ENCODE measurements at places on chromosomes 7 and 10.

DNA sequence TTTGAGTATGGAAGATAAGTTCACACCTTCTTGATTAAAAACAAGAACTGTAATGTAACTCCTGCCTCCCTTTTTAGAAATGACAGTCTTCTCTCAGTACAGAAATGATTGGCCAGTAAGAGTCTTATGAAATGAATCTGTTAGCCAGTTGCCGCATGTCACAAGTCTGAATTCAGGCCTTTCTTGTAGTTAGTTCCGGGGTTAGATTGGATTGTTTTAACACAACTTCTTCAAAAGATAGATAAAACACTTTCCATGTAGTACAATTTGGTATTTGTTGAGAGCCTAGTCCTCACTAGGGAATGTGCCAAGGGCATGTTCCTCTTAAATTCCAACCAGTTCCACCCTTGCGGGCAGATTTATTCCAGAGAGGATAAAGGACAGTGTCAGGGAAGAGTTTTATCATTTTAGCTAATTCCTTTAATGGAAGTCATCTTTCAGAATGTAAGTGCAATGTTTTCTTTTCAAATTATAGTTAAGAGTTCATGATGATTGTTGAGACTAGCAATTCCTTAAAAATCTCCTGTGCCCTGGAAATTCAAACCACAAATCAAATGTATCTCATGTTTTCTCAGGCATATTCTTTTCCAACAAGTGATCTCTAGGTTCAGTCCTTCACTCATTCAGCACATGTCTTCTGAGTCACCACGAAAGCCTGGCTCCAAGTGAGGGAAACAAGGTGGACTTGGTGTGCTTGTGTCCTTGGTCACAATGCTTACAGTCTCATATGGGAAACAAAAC lies 4.1 kb downstream of the FHIP2A start:
- no peak for DNase-seq

- DNase-seq = no peak
Measured at GRCh38 chr10:10520491-10521385, 496.9 kb upstream of the CELF2 start.

DNA sequence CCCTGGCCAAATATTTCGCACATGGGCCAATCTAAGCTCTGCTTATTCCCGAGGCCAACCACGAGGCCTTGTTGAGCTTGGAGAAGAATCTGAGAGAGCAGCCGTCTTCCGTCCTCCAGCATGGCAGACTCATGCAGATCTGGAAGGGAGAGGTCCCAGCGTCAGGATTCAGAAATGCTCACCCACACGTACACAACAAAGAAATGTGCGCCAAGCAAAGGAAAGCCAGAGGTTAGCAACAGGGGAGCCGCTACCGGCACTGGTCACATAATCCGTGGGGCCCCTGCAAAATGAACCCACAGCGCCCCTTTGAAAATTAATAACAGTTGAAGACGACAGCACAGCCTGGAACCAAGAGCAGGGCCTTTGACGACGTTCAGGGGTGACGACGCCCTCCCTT lies 25.4 kb upstream of the PRKAG2 start:
- DNase-seq = no peak

DNA sequence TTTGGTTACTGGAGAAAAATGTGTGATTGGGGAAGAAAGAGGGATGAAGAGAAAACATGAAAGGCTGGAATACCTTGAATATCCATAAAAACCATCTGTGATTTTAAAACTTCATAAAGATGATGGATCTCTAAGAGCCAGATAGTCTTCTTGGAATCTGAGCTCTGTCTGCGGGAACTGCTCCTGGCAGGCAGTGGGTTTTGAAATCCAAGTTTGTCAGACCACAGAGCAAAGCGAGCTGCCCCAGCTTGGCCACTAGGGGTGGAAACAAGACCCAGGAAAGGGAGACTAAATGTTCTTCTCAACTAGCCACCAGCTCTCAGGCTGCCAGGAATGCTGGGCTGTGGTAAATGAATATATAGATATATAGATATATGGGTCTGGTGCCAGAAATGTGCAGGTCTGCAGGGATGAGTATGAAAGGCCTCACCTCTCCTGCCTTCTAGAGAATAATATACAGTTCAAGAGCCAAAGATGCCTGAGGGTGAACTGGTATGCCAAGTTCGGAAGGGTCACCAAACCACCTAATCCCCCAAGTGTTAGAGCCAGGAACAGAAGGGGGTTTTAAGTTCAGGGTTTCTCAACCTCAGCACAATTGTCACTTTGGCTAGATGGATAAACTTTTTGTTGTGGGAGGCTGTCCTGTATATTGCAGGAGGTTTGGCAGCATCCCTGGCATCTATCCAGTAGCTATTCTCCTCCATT lies 208.8 kb downstream of the KCNMA1 start:
- DNase-seq = no peak

DNA sequence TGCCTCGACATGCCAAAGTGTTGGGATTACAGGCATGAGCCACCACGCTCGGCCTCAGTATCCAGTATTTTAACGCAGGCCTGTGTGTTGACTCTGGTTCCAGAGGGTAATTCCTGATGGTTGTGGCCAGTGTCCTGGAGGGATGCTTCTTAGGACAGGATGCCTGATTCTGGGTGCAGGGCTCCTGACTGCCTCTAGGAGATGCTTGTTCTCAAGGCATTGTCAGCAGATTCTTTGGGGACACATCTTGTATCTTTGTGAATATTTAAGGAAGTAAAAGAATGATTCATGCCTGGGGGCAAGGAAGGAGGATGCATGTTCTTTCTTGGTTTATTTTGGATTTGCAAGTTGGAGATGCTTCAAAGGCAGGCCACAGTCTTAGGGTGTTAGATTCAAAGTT lies 2.2 kb downstream of the ZDHHC4 start:
- DNase-seq = no peak

DNA sequence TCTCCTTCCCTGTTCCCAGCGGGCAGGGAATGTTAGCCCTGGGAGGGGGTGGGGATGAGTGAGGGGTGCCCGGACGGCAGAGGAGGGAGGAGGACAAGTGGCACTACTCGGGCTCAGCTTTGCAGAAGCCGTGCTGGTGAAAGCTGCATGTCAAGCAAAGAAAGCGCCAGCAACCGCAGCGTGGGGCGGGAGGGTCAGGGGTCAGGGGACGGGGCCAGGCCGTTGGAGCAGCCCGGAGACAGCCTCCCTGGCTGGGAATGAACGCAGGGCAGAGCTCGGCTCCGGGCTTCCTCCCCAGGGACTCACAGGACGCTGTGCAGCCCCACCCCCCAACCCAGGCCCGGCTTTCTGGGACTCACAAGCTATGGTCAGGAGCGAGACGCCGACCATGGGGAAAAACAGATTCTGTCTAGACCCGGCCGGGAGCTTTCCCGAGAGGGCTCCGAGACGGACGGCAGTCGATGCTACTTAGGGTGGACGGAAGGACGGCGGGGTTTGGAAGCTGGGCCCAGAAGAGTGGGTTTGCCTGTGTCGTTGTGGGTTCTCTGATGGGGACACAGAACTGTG lies 113.4 kb downstream of the VIPR2 start:
- DNase-seq = no peak

DNA sequence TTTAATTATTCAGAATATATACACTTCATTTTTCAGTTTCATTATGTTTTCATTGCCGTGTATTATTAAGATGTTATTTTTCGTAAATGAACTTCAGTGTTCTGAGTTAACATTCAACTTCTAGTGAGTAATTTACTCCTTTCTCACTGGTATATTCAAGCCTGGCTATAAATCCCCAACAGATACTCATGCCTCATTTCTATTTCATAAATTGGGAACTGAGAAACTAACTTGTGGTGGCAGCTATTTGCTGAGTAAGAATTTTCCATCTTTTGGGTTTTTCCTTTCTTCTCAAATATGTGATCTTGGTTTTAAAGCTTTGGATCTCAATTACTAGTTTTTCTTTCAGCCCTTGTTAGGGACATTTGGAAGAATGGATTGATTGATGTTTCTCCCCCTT lies 281.1 kb downstream of the CDK14 start:
- DNase-seq = no peak

DNA sequence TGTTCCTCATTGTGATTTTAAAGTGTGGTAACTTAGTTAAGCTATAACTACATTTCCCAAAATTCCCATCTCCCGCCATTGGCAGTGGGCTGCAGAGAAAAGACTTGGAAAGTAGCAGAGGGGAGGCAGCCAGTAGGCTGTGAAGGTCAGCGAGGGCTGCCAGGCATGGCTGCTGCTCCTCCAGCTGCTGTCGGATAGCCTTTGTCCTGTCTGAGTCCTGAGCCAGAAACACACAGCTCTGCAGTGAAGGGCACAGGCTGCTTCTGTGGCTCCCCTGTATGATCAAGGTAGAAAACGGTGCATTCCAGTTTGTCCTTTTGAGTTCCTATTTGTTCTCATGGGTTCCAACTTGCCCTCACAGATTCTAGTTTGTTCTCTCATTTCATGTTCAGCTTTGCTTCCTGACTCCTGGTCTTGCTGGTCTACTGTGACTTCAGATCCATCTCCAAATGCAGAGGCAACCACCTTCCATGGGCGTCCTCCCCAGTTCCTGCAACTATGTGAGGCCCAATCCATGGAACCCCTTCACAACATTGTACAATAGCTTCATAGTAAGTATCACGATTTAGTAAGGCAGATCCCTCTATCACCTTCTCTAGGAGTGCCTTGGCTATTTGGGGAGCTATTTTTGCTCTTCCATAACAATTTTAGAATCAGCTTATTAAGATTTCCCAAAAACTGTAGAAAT lies 31.7 kb downstream of the SYPL1 start:
- DNase-seq = no peak
